ENCODE measurements at places on chromosomes 16 and 17.

DNA sequence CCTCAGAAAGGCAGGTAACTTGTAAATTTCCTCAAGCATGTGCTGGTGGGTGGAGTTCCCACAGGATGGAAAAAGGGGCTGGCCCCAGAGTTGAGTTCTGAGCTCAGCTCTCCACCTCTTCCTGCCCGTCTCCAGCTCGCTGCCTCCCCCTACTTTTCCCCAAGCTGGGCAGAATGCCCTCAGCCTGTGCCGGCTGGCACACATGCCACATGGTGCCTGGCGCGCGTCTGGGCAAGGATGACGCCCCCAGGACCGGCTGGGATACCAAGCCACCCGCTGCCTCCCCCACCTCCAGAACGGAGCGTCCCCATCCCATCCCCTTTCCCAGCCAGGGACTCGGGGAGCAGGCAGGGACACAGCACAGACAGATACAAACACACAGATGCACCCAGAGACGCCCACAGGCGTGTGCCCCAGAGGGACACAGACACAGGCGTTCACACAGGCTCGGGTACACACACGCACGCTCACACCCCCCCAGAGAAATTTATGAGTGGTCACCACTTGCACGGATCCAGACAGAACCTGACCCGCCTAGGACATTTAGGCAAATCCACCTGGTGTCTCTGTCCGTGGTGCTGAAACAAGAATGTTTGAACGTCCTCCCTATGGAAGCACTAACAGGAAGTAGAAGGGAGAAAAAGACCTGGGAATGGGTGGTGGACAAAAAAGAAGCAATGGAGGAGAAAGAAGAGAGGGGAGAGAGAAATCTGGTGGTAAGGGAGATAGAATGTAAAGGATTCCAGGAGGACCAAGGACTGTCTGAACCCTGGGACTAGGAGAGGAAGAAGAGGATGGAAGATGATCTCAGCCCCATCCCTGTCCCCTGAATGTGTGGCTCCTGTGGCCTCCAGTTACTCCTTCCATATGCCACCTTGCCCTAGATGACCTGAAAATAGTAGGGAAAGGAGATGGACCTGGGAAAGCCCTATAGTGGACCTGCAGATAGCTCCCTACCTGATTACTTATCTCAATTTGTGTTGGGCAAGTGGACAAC, 15.5 kb downstream of the NEUROD2 start:
- DNase-seq = peak; percentile 57

DNA sequence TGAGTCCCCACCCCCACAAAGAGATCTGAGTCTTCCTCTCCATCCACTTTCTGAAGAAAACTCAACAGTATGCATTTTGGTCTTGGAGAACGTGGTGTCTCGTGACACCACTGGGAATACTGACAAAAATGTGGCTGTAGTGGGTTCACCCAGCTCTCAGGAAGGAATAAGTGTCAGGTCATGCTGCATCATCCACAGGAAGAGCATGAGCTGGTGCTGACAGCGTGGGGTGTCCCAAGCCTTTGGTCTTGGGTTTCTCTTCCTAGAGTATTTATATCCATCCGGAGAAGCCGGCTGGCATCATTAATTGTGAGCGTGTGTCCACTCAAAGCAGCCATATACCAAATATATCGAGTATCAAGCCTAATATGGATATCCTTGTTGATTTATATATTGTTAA, 55.9 kb downstream of the C17orf67 start:
- peak; percentile 69 for DNase-seq

GRCh38 chr16:31347445-31347844, 7.5 kb upstream of the ITGAX start:
- no peak for DNase-seq

- DNase-seq = no peak
Measured at GRCh38 chr17:72303787-72304733, 183.2 kb downstream of the SOX9 start.

DNA sequence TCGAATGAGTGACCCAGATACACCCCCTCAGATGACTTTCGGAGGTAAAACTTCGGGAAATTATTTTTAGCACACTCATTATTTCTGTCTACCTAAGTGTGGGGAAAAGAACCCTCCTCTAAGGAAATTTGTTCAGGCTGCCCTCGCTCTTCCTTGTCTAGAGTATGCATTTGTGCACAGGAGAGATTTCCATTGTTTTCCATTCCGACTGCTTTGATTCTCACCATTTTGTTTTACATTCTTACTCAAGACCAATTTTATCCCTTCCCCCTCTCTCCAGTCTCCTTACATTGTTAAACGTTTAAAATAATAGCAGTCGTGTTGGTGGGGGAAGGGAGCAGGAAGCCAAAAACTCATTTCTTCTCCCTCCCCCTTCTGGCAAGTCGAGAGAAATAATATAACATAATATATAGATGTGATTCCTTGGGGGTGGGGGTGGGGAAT, 1.5 kb upstream of the CHD3 start:
- DNase-seq = no peak

DNA sequence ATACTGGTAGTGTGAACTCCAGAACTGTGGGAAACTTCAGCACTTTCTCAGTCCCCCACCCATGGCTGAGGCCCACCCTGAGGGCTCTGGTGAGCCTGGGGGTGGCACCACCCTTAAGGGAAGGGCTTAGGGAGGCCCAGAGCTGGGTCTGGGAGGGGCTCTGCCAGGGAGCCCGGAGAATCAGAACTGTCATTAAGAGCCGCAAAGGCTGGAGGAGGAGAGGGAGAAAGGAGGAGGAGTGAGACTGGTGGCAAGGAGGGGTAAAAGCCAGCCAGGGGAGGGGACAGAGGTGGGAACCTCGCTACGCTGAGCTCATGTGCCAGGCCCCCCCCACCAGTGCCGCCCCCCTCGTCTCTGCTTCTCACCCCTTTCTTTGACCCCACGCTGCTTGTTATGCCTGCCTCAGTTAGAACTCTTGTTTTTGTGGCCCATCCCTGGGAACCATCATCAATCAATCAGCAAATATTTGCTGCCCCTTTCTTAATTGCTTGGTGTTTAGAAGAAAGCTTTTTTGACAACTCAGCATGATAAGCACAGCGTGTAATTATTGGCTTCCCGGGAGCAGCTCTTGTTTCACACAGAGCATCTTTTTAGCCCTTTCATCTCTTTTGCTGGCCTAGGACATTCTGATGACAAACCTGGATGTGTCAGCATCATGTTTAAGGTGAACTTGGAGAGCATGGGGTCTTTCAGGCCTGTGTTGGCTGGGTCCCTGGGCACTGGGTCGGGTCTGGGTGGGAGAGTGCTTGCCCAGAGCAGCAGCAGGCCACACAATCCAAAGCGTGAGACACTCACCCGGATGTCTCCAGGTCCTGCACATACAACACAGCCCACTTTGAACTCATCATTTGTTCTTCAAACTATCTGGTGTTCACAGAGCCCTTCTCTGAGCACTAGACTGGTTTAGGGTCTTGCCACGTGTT, 77.7 kb downstream of the NETO2 start:
- no peak for DNase-seq

All from lung (tissue), 17 donors.